GM13976 (cell line): ENCODE measurements at places on chromosomes 5 and 9.

DNA sequence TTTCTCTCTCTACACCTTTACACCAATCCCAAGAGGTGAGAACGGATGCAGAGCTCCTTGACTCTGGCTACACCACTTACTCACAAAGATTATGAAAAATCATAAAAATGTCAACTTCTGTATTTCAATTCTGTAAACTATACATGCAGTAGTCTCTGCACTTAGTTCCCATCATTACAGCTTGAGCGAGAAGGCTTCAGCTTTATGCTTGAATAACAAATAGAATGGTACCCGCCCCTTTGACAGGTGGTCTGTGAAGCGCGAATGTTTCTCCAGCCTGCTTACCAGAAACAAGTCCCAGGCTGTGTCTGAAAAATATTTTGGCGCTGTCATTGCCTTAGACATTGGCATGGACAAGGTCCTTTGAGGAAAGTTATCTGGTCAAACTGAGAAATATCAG lies 562.4 kb upstream of the CLINT1 start:
- no peak for DNase-seq

DNA sequence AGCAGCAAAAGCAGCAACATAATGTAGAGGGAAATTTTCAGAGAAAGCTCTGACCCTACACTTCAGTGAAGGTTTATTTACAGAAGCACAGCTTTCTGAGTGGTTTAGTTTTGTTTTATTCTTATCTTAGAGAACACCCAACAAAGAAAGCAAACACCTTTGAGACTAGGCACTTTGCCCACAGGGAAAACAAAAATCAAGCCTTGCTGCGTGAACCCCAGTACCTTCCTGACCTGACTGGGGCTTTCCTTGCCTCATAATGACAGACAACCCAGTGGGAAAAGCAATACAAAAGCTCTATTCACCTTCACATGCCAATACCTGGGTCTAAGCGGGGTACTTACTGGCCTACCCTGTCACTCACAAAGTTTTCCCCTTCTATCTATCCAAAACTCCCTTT lies 189.8 kb downstream of the HINT1 start:
- no peak for DNase-seq

DNA sequence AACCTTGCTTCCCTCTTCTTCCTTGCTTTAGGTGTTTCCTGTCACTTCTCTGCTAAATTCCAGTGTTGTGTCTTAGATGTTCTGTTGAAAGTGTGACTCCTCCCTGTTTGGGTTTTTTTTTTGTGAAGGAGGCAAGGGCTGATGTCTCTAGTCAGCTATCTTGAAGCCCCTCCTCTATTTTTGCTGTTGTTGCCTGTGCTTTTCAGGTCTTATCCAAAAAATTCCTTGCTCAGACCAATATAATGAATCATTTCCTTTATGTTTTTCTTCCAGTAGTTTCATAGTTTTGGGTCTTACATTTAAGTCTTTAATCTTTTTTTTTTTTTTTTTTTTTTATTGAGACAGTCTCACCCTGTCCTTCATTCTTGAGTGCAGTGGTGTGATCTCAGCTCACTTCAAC lies 22.3 kb downstream of the RIC1 start:
- no peak for DNase-seq

DNA sequence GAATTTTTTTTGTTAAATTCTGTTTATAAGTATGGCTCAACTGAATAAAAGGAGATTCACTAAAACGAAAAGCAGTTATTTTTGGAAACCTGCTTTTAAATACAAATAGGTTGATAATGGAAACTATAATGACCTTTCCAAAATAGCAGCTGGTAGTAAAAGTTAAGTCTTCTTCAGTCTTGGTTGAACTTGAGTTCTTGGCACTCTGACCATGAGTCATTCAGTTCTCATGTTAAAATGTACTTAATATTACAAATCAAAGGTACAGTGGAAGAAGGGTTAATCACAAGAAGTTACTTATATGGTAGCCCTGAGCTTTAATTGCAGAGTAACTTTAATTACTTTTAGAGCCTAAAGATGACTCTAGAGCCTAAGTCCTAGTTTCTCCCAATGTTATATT lies 62.1 kb downstream of the KLF9 start:
- no peak for DNase-seq

DNA sequence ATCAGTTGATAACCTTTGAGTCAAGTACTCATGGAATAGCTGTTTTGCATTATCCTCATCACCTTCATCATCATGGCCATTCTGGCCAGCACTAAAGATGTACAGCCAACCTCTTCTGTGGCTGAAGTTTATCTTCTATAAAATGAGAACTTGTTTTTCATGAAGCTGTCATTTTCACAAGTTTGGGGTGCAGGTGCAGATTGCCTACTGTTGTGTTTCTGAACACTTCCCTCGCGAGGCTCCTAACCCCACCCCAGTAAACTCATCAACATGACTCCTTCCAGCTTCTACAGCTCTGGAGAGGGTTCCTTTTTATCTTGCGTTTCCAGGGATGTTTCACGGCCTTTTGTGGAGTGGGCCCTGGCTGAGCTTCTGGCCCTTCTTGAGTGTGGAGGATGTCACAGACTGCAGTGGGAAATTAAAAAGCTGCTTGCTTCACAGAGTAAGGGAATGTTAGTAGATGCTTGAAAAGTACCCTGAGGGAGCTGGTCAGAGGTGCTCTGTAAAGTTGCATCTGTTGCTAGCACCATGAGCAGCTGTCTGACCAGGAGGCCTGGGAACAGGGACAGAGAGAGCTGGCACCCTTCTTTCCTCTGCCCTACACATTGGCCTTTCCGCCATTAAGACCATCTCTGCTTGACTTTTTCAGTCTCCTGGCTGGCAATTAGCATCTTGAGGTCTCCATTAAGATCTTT lies 24.9 kb downstream of the SYK start:
- no peak for DNase-seq

- DNase-seq, result no peak
Measured at GRCh38 chr9:136054146-136054545, 40.9 kb downstream of the NACC2 start.
